D341Med (cell line): ENCODE measurements at places on chromosomes 1 and 21.
A peak's percentile ranks its signal among the peaks of the same experiment; 100 is the strongest.

DNA sequence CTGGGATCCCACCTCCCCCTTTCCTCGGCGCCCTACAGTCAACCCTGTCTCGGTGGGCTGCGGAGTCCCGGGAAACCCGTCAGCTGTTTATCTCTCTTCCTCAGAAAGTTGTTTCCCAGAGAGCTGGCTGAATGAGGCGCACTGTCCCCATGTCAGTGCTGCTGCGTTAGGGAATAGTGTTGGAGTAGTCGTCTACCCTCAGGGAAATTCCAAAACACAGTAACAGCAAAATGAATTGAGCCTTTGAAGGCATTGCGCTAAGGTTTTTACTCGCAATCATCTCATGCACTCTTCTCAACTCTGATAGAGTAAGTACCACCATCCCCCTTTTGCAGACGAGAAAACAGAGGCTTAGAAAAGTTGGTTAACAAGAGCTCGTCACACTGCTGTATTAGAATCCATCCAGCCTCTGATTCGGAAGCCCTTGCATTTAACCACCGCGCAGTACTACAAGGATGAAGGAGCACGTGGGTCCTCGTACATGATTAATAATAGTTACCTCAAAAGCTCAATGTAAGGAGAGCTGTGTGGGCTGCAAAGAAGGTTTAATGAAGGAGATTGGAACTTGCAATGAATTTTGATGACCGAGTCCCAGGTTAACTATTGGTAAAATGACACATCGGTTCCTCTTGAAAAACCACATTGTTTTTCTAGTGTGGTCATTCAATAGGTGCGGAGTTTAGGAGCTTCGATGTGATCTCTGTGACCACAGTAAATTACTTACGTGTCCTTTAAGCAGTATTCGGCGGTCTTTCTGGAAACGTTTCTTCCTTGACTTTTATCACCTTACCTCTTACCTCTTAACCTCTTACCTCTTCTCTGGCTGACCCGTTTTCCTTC is 788 bp upstream of the EDEM3 start:
- DNase-seq = peak; percentile 38

DNA sequence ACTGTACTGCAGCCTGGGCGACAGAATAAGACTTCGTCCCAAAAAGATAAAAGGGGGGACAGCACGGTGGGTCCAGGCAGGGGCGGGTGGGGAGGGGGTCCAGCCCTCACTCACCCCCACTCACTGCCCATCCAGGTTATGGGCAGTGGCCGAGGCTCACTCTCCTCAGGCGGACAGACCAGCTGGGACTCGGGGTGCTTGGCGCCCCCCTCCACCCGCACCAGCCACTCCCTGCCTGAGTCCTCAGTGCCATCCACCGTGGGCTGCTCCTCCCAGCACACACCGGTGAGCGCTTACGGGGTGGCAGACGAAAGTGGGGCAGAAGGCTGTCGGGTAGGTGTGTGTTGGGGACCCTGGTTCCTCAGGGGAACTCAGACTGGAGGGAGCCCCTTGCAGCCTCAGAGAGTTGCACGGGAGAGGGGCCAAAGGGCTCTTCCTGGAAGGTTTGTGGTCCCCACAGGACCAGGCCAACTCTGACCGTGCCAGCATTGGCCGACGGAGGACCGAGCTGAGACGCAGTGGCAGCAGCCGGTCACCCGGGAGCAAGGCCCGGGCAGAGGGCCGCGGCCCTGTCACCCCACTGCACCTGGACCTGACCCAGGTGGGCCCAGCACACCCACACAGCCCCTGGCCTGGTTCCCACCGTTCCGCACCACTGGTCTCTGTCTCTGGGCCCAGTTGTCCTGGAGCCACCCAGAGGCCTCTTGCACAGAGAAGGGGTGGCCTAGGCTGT is 6.6 kb downstream of the PLEKHN1 start:
- DNase-seq = no peak

DNA sequence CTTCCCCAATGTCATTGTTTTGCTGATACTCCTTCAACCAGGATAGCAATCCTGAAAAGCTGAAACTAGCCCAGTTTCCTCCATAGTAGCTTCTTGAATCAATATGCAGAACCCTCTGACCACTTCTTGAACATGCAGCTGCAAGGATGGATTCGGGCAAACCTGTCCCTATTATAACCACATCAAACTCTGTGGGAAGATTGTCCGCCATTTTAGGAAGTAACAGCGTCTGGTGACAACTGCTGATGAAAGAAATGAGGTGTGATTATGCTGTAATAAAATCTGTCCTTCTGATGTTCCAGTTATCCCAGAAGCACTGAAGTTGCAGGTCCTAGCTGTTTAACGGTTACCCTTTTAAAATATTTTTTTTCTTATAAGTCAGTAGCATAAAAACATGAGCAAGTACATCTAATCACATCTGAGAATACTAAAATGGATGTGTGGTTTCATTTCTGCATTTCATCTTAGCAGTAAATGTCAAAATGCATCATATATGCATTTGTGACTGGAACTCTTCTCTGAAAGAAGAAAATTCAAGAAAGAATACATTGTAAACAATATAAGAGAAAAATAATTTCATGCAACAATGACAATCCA is 4.5 kb downstream of the CHML start:
- no peak for DNase-seq

GRCh38 chr1:6473974-6474814 is 8.2 kb upstream of the TNFRSF25 start:
- no peak for DNase-seq

GRCh38 chr1:197725976-197726375 is 49.3 kb downstream of the DENND1B start:
- DNase-seq = no peak

GRCh38 chr1:44460107-44460882 is 55.2 kb downstream of the RNF220 start:
- no peak for DNase-seq

DNA sequence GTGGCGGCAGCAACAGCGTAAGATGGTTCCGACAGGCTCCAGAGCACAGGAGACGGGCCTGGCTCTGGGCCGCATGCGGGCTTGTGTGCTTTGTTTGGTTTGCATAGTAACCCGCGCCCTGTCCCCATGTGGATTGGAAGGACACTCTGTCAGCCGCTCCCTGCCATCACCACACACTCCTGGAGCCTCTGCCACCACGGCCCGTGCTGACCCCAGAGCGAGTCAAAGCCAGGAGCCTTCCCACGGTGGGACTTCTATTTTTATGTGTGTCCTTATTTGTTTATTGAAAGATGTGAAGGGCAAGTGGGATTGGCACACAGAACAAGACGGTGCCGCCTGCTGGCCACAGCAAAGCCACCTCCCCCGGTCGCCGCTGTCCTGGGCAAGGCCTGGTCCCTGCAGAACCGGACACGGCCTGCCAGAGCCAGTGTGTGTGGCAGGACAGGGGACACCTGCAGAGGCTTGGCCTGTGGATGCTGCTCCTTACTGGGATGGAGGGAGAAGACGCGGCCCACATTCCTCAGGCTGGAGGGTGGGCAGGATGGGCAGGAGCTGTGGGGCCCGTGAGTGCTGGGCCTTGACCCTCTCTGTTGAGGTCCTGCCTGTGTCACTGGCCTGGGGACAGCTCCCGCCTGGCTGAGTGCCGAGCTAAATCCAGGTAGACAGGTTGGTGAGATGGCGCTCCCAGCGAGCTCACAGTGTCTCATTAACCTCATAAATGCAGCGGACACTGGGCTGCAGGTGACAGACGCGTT is 64.4 kb downstream of the AGPAT3 start:
- DNase-seq = no peak

DNA sequence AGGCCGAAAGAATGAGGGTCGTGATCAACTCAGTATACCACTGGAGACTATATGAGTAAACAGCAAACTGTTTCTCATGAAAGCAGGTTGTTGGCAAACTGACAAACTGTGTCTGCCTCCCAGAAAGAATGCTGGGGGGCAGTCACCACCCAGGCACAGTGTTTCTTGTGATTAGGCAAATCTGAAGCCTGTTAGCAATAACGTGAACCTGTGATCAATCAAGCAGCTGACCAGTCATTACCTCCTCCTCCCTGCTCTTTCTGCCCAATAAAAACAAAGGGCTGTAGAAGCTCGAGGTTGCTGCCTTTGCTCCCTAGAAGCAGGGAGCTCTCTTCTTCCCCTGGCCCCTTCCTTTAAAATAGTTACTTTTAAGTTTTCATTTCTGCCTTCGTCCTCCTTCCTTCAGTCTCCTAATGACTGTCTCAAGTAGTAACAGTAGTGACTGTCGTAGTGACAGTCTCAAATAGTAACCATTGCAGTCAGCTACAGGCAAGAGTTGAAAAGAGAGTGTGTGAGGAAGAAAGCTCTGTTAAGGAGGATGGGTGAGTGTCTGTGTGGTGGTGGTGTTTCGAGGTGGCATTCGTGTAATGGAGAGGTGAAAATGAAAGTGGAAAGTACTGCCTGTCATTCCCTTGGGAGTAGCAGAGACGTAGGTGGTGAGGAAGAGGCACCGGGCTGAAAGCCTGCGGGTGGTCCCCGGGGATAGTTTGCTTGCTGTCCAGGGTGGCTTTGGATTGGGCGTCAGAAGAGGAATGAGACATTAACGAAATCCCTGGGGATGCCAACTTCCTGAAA is 14.5 kb downstream of the HHAT start:
- DNase-seq = no peak

- DNase-seq = no peak
Measured at GRCh38 chr1:2061065-2061778, 11.0 kb downstream of the PRKCZ start.

DNA sequence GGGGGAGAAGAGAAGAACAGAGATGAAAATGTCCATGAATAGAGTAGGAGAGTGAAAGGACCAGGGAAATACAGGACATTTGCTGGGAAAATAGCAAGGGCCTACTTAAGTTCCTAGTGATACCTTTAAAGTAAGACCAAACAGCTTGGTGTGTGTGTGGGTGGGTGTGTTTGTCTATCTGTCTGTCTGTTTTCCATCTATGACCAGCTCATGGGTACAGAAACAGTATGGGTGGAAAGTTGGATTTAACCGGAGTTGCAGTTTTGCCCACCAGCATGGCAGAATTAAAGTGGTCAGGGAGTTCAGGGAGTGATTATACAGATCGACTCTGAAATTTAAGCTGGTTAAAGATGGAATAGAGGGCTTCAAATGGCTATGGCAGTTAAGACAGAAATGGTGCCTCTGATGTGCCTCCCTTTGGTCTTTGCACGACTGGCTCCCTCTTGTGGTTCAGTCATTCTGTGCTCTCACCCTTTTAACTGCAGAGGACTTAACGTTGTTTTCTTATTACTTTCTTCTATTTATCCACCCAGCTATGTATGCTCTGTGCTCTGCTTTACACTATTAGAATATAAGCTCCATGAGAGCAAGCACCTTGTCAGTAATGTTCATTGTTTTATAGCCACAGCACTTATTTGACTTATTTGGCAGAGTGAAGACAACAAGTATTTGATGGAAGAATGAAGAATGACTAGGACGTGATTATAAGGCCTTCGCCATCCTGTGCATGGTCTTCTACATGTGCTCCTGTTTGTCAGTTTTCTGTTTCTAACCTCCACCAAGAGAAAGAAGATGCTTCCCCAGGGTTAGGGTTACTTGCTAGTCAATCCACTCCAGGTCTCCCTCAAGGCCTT is 72.7 kb upstream of the AK4 start:
- DNase-seq = peak; percentile 65

GRCh38 chr1:31795801-31796621 is 19.8 kb downstream of the SPOCD1 start:
- DNase-seq = peak; percentile 63

DNA sequence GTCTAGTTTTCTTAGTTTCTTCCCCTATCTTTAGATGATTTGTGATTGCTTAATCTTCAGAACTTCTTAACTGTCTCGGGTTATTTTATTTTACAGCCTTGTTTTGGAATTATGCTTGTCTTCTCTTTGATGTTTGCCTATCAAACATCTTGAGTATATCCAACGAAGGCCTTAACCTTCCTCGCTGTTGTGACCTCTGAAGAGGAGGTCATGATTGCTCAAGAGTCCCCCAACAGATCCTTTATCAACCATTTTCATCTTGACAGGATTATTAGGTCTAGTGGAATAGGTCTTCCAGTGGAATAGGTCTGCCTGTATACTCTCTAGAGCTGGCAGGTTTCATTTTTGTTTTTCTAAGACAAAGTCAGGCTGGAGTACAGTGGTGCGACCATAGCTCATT is 45.7 kb downstream of the UBE4B start:
- no peak for DNase-seq

GRCh38 chr1:156108664-156109241 is 5.8 kb upstream of the LMNA start:
- no peak for DNase-seq

DNA sequence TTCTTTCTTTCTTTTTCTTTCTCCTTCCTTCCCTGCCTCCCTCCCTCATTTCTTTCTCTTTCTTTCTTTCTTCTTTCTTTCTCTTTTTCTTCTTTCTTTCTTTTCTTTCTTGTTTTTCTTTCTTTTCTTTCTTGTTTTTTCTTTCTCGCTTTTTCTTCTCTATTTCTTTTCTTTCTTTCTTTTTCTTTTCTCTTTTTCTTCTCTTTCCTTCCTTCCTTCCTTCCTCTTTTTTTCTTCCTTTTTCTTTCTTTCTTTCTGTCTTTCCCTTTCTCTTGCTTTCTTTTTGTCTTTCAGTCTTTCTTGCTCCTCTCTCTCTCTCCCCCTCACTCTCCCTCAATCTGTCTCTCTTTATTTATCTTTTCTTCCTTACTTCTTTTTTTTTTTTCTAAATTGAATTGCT is 472.0 kb upstream of the CHRM3 start:
- no peak for DNase-seq

DNA sequence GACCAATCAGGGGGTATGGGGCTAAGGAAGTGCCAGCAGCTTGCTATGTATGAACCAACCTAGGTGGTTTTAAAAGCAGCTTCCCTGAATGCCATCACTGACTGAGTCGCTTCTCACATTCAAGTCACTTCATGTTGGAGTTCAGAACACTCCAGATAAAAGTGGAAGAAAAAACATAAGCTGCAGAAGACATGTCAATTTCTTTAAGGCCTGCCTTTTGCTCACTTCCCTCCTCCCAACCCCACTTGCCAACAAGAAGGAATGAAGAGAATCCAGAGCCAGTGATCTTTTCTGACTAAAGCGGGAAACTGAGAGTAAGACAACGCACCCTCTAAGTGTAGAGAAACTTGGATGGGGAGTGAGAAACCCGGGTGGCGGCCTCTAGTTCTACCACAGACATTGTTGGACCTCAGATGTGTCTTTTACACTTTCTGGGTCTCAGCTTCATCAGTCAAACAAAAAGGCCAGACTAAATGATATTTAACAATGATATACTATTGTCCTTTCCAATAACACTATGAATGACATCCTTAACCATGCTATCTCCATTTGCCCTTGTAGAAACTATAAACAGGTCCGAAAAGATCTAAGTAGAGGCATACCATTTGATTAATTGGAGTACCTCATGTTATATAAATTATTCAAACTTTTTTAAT is 54.1 kb downstream of the LUZP1 start:
- DNase-seq = no peak

- no peak for DNase-seq
Measured at GRCh38 chr1:39564340-39564739, 12.2 kb downstream of the PABPC4 start.

- no peak for DNase-seq
Measured at GRCh38 chr1:7754234-7754633, 16.9 kb upstream of the VAMP3 start.

GRCh38 chr1:1954831-1955441 is 35.9 kb upstream of the TMEM52 start:
- no peak for DNase-seq

- no peak for DNase-seq
Measured at GRCh38 chr1:67939186-67939743, 106.0 kb upstream of the GNG12 start.
